Activated T-cell treated with anti-CD3 and anti-CD28 coated beads, Interleukin-2, amount 50 U/mL, for 4 hours (primary cell): ENCODE measurements at places on chromosomes 12 and 14.

DNA sequence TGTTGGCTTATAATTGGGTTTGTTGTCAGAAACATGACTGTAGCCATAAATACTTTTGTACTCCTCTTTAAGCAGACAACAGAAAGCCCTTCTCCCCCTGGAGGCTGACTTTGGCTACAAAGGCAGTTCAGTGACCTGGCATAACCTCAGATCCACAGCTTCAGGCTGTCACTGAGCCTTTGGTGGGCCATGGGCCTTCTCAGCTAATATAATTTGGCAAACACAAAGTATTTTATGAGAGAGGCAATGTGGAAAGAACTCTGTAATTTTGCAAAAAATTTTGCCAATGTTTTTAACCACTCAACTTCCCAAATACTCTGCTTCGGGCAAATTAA, 15.5 kb upstream of the MGP start:
- DNase-seq: no peak

DNA sequence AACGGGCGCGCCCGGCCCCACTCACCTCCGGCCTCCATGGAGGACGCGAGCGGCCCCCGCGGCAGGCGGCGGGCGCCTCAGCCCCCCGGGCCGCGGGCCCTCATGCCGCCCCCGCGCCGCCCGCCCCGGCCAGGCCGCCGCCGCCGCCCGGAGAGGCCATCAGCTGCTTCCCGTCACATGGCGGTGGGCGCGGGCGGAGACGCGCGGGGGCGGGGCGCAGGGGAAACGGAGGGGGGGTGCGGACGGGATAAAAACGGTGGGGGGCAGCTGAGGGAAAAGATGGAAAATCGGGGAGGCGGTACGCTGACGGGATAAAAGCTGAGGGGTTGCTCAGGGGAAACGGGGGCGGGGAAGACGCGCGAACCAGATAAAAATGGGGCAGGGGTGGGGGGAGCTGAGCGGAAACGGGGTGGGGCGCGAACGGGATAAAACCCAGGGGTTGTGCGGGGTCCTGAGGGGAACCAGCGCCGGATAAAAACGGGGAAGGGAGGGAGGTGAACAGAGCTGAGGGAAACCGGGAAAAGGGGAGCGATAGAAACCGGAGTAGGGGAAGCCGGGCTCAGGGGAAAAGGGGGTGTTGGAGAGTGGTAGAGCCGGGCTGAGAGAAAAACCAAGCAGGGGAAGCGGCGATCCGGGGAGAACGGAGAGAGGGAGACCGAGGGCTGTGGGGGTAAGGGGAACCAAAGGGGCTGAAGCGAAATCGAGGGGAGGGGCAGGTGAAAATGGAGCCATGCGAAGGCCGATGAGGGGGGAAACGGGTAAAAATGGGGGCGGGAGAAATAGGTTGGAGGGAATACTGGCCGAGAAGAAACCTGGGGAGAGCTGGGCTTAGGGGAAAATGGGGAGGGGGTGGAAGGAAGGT, at the start of gene WSB2:
WSB2 (minus strand) TSS at position 169 of the 862 bp plus-strand sequence; CDS start at position 38, 131 bp downstream.
- DNase-seq: peak; percentile 63

DNA sequence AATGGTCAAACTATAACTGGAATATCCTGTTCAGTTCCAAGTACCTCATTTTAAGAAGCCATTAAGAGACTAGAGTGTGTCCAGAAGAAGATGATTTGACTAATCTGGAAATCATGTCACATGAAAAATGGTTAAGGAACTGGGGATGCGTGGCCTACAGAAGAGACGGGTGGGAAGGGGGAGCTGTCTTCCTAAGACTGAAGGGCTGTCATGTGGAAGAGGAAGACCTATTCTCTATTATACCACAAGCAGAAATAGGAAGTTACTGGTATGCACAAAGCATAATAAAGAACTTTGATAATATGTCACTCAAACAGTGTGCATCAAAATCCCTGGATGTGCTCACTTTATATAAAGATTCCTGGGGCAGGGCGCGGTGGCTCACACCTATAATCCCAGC, 50.3 kb downstream of the HECTD4 start:
- DNase-seq: no peak

DNA sequence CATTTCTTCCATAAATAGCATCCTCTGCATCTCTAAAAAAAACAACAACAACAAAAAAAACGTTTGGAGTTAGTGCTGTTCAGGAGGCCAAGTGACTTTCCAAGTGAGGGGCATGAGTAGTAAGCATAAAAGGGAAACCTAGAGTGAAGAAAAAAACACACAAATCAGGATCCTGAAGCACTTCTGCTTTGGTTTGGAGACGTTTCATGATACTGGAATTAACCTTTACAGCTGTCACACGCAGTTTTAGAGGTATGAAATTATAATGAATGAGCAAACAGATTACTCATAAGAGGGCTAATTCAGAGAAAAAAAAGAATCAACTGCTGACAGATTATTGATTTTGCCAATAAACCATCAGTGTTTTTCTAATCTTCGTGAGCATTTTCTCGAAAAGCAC, 3.8 kb downstream of the SRSF9 start:
- DNase-seq: no peak

DNA sequence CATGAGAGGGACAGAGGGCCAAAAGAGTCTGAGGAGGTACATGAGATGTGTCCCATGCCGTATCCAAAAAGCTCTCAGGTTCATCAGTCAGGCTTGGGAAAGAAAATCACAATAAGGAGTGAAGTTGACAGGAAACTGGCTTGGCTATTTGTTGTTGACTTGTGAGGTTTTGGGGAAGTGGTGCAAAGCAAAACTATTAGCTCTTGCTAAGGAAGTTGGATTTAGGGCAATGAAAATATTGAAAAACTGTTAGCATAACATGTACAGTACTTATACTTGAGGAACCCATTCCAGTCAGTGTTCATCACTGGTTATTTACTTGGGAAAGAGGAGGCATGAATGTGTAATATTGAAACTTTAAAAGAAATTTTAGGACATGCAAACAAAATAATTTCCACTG, 145.9 kb downstream of the DUSP6 start:
- DNase-seq: no peak

GRCh38 chr12:76197283-76197682, 112.8 kb upstream of the NAP1L1 start:
- no peak for DNase-seq

- DNase-seq: no peak
Measured at GRCh38 chr12:29282031-29282816, 98.7 kb downstream of the ERGIC2 start.

DNA sequence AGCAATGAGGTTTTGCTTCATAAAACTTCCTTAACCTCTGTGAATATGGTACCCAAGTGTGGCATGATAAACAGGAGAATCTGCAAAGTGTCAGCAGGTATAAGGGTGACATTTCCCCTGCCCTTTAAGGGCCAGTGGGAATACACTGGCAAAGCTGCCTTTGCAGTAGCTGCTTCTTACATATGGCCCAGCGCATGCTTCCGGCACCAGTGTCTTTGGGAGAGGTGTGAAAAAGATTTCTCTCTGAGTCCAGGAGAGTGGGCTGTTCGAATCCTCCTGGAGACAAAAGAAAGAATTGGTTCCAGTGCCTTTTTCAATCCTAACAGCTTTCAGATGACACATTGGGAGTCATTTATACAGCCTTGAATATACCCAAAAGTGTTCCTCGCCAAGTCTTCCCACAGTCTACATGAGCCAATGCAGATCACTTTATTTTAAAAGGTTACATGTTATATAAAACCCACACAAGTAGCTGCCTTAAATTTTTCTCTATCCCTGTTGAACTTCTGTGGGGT, 437.7 kb downstream of the PRKD1 start:
- no peak for DNase-seq

- no peak for DNase-seq
Measured at GRCh38 chr14:96263347-96264199, 7.6 kb downstream of the BDKRB1 start.
